AML-193 (cell line): ENCODE measurements at places on chromosomes 6 and 20.

DNA sequence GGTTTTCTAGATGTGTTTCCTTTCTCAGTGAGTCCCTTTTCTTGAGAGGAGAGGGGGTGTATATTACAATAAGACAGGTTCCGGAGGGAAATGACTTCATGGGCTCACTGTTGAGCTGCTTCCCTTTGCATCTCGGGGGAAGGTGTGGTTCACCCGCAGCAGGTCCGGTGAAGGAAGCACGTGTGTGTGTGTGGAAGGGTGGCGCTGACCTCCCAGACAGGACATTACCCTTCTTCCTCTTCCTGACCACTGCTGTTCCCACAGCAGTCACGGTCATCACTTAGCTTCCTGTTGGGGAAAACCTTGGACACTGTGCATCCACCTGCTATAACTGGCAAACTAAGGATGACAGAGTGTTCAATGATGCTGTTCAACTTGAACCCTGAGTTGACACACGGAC is 83.6 kb downstream of the PLEKHG1 start:
- DNase-seq, result peak; percentile 4

- DNase-seq, result no peak
Observed at GRCh38 chr20:32528171-32528891, 56.8 kb downstream of the NOL4L start.

DNA sequence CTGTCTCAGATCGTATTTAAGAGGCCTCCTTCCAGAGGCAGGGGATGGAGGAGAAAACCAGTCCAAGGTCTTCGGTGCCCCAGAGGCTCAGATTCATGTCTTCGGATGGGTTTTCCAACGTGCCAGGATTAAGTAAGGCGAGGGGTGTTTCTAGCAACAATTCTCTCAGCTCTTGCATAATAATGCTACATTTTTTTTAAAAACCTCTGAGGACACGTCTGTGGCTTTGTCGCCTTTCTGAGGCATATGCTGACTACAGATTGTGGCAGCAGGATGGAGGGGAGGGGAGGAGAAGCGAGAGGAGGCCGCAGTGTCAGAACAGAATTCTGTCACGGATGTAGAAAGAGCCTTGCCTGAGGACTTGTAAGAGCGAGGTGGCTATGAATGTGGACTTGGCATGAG is 17.7 kb upstream of the CCDC167 start:
- DNase-seq, result peak; percentile 97

- no peak for DNase-seq
Observed at GRCh38 chr6:41446132-41446531, 100.0 kb upstream of the FOXP4 start.

GRCh38 chr20:311609-312008 is 13.7 kb upstream of the SOX12 start:
- DNase-seq, result no peak

- DNase-seq, result no peak
Observed at GRCh38 chr20:3686421-3686820, 4.6 kb upstream of the ADAM33 start.

- no peak for DNase-seq
Observed at GRCh38 chr6:129124347-129124746, 241.4 kb downstream of the LAMA2 start.

GRCh38 chr6:155132617-155133016 is 131.2 kb upstream of the CLDN20 start:
- DNase-seq, result no peak

DNA sequence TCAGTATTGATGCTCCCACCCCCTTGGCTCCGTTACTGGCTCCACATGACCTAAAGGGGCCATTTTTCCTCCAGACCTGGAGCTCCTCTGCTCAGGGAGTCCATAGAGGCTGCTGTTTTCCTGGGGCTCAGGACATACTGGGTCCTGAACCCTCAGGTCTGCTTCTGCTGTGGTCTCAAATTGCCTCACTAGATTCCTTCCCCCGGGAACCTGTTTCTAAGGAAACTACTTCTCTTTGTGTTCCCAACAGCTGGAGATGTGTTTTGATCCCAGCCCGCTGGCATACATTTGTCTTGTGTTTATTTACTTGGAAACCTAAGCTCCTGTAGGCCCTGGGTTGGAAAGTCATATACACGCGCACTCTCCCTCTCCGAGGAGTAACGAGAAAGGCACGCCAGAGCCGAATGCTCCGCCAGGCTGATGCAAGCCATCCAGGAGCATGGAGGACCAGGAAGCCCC is 222.8 kb downstream of the UST start:
- no peak for DNase-seq

DNA sequence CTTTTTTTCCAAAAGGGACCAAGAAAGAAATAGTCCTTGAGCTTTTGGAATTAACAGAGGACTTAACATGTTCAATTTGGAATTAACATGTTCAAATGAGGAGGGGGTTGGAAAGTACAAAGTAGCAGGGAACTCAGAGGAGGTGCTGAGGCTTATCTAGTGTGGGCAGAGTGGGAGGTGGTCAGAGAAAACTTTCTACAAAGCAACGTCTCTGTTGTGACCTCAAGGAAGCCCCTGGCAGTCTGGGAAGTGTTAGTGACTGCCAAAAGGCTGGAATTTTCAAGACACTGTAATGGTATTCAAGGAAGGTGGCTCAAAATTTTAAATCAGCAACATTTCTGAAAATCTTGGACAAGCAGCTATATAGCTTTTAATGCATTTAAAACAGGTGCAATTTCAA is 7.3 kb downstream of the ECI2 start:
- DNase-seq, result no peak

- no peak for DNase-seq
Observed at GRCh38 chr20:42102000-42102399, 483.8 kb upstream of the CHD6 start.

DNA sequence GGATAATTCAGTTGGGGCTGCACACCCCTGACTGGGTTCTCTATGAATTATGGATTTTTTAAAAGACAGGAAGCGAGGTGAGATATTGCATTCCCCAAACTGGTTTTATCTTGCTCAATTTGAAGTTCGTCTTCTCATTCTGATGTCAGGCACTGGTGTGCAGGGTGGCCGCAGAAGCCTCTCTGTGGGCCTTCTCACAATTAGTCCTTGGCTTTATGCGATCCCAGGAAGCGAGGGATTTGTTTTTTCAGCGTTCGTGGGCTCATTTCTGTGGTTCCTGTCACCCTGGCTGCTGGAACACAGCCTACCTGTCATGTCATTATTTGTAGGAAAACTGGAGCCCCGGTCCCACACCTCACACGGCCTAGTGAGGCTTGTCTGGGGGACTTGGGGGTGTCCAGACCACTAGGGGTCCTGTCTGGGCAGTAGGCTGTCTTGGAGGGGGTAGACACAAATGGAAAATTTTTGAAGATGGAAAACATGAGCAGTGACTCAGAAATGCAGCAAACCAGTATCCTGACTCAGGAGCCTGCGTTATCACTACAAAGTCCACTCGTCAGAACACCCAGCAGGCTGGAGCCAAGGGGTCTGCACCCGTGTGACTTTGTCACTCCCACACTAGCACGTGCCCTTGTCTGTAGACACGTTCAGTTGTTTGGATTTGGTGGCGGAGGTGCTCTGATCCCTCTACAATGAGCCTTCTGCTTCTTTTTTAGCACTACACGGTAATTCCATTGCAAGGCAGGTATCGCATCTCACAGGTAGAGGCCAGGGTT is 42.2 kb downstream of the GNAS-AS1 start:
- no peak for DNase-seq

GRCh38 chr6:156154896-156155295 is 622.3 kb upstream of the ARID1B start:
- peak; percentile 38 for DNase-seq

- DNase-seq, result no peak
Observed at GRCh38 chr6:139062932-139063646, 34.5 kb downstream of the ABRACL start.

DNA sequence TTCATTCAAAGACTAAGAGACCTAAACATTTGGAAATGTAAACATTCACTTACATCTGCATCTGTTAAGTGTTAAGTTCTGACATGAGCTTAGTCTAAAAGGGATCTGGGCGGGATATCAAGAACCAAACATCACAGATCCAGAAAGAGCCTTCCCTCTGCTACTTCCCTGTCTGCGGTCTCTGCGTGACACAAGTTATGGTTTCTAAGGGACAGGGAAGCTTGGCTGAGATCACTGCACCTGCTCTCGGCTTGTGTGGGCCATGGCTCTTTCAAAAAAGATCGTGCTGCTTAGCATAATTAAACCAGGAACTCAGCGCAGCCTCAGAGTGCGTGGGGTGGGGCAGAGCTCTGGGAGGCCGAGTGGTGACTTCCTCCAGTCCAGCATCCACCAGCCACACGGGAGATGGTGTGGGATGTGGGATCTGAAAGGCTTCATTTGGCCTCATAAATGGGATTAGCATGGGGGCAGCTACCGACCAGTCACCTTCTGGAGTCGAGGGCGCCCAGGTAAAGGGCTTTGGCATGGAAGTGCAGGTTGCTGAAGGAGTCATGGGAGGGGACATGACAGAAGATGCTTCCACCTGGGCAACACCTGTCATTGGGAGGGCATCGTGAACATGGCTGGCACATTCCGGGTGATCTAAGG is 16.7 kb upstream of the RAMACL start:
- DNase-seq, result no peak

DNA sequence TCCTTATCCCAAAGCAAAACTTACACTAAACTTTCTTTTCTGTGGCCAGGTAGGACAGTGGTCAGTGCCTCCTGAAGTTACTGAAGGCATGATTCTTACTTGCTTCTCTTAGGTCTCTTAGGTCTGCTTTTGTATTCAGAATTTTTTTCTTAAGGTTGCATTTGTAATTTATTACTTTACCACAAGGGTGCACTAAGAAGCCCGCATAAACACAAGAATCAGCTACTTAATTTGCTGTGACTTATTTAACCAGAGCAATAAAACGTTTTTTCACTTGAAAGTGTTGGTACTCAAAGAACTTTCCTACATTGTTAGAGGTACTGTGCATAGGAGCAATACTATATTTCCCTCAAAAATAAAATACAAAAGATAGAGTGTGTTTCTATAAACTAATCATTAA is 75.4 kb upstream of the LAMA2 start:
- DNase-seq, result peak; percentile 60

GRCh38 chr6:142218446-142218845 is 71.4 kb downstream of the VTA1 start:
- no peak for DNase-seq

- DNase-seq, result no peak
Observed at GRCh38 chr6:667253-667927, 10.5 kb upstream of the HUS1B start.

DNA sequence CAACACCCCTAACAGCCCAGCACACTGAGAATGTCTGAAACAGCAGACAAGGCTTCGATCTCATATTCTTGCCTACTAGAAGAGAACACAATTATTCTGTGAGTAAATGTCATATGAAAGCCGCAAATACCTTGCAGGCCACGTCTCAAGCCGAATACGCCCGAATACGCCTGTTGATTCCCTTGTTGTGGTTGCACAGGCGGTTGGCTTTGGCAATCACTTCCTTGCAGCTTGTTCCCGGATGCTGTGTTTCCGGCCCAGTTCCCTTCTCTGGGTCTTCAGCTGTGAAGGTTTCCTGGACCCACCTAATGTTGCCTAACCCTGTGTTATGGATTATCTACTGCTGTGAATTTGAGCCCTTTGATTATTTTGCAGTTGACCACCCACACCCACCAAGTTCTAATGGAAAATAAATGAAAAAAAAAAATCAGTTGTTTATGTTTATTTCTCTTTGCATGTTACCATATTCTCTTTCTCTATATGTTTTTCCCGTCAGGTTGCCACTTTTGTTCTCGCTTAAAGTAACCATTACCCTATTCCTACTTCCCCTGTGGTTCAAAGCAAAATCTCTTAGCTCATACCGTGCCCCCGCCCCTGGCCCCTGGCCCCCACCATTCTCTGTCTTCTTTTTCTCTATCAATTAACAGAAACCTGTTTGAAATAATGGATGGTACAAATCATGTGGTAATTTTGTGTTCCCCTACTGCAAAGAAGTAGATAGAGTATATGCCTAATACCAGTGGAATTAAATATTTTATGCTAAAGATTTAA is 172.4 kb downstream of the ADGB start:
- peak; percentile 99 for DNase-seq
